ENCODE measurements at places on chromosomes 5 and 9. TPM values are rescaled to one million over a fixed set of nuclear protein-coding genes. Genes with fewer than 3 reads are reported as not detected.

DNA sequence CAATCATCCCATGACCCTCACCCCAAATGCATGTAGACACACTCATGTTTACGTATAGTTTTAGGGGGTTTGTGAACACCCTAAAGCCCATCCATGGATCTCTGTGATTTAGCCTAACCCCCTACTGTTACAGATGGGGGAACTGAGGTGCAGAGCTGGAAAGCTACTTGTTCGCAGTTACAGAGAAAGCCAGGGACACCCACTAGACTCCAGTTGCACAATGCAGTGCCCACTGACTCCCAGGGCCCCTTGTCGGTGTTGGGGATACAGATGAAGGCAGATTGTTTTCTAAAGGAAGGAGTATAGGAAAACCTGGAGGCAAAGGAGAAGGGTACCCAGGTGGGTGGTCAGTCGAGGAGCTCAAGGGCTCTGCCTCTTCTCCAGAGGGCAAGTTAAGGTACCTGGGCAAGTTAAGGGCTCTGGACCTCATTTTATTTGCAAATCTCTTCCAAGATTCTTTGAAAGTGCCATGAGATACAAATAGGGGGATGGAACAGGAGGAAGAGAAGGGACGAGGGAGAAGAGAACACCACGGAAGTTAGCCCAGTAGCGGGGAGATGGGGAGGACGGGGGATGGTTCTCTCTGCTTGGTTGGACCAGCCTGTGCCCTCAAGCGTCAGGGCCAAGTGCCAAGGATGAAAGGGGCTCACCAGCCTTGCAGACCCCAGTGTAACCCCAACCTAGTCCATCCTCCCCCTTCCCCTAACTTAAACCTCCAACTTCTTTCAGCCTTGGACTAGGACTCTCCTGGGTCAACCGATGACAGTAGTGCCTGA is 958 bp downstream of the MYOZ3 start:
- DNase-seq = no peak

CCDC192 gene
- total RNA-seq = not detected

KIF4B gene
- total RNA-seq = not detected

DNA sequence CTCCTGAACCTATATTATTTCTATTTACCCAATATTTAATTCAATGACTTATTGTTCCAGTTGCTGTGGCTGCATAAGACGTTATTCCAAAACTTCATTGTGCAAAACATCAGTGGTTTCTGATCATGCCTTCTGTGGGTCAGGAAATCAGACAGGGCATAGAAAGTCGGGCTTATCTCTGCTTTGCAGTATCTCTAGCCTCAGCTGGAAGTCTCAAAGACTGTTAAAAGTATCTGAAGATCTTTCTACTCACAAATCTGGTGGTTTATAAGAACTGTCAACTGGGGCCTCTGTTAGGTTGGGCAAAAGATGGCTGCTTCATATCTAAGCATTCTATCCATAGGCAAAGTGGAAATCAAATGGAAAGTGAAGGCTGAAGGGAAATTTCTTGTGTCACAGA is 687.7 kb upstream of the ARRDC3 start:
- DNase-seq = no peak

PCDHGB3 gene
- total RNA-seq = 1.8 TPM

CD14 gene
- 0.64 TPM for total RNA-seq

GRCh38 chr9:2132484-2133082 is 117.4 kb downstream of the SMARCA2 start:
- DNase-seq = peak; percentile 48

DNA sequence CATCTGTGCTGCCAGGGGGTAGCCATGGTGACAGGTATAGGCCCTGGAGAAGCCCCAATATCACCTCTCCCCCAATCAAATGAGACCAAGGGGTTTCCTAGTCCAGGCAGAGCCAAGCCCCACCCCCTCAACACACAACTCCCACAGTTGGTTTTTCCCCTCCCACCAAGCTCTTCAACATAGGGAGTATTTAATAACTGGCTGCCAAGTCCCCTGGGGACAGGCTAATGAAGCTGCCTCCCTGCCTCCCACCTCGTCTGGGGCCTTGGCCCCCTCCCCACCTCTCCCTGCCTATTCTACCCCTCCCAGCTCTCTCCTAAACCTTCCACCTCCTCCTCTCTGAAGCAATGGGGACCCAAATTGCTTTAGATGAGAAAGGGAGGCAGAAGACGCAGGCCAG is 23.4 kb downstream of the CPLX2 start:
- peak; percentile 13 for DNase-seq
